Uterus (tissue), 4 donors: ENCODE measurements at places on chromosomes 3 and 15. TPM values are rescaled to one million over a fixed set of nuclear protein-coding genes. Genes with fewer than 3 reads are reported as not detected.

DNA sequence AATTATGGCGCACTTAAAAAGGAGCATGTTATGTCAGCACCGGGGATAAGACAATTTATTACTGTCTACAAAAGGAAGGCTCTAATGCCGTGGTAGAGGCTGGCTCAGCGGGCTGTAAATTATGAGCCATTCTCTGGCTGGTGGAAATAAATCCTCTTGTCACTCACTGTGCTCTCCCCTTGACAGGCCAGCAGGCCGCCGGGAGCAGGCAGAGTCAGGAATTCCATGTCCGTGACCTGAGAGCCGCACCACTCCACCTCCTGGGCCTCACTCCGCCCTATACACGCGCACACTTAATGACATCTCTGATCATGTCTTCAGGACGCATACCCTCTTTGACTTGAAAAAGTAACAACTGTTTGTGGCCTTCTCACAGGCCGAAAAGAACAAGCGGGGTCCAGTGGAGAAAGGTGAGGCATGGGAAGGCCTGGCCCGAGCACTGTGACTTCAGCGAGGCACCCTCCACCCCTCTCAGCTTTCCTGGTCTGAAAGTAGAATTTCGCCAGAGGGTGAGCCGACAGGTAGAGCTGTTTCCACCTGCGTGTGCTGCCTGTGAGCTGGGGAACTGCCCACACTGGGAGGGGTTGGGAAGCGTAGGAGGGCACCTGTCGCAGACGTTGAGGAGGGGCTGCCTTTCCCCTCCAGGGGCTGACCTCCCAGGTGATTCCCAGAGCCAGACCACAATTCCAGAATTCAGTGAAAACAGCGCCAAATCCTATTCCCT lies 13.2 kb upstream of the PCSK6 start:
- no peak for DNase-seq

- DNase-seq: no peak
These were observed 40.2 kb downstream of the SUMF1 start for GRCh38 chr3:4426782-4427344.

GRCh38 chr3:59824876-59825275 lies 775.1 kb upstream of the CFAP20DC start:
- DNase-seq: no peak

DNA sequence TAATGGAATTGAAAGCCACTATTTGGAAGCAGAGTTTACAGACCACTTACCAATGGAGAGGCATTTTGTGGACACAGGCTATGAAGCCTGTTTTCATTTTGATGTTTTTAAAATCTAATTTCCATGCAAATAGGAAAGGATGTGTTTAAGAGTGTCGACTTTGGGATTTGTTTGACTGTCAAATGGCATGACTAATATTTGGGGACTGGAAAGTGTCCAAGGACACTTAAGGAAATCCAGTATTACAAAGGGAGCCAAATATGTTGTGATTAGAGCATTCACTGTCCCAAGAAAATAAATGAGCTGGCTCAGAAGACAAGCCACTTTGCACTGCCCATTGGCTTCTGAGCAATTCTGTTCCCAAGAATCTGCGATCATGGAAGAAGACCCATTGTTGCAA lies 34.0 kb upstream of the SLC6A11 start:
- no peak for DNase-seq

The GP5 gene
- total RNA-seq: not detected

DNA sequence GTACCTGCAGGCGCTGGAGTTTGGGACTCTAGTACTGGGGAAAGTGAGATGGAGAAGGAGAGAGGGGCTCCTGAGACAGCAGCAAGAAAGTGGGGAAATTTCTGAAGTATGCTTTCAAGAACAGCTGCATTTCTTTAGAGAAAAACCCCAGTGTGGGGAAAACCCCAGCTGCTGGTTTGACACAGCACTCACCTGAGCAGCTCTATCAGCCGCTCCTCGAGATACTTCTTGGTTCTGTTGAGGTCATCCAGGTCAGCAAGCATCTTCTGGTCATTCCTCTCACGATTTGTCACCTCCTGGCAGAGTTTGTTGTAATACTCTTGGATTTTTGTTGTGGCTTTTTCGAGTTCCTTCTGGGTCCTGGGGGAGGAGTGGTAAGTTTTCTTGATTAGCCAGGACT lies 18.8 kb downstream of the CXCR6 start:
- no peak for DNase-seq

The FBXO45 gene
- 8.9 TPM for total RNA-seq

DNA sequence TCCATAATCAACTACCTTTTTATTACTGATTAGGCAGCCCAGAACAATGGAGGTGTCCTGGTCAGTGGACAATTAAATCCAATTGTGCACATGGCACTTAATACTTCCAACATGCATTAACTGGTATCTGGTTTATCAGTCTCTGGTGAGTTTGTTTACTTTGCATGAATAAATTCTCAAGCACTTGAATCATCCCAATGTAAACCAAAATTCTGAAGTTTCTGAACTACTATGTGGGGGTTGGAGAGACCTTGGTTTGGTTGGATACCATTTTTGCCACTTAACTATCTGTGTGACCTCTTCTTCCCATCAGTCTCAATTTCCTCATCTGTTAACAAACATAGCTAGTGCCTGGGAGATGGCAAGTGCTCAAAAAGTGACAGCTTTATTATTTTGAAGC lies 70.5 kb upstream of the MAP4 start:
- DNase-seq: no peak
